ENCODE measurements at places on chromosomes 13 and 19. TPM values are rescaled to one million over a fixed set of nuclear protein-coding genes. Genes with fewer than 3 reads are reported as not detected.

DNA sequence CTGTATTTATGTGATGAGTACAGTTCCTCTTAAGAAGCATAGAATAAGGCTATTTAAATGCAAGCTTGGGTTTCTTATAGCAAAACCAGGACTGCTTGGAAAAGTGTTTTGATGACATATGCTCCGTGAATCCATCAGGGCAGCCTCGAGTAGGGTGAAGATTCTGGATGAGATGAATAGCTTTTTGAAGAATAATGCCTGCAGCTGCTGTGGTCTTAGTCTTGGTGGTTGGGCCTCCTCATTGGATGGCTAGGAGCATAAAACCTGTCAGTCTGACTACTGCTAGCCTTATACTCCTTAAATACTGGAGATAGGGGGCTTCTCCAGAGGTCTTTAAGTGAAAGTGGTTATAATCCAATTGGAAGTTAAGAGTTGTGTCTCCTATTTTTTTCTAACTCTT lies 704.3 kb downstream of the FGF9 start:
- DNase-seq, result no peak

- no peak for DNase-seq
Measured at GRCh38 chr13:95507991-95508390, 44.5 kb upstream of the CLDN10 start.

DNA sequence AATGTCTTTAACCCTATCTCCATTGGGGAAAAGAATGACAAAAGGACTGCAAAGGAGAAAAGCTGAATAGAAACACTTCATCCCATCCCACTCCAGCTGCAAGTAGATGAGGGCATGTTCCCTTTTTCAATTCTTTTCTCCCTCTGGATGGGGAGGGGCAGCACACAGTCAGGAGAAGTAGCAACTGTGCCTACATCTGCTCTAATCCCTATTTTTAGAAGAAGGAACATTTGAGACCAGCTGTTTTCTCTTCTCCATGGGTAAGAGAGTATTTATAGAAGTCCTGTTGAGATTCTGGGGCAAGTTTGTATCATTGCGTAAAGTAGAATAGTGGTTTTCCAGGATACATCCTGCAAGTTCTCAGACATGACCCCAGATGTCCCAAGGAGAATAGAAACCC lies 9.3 kb upstream of the GTF3A start:
- no peak for DNase-seq

MBD3L2 gene
- not detected for total RNA-seq

SULT2B1 gene
- not detected for total RNA-seq
